H9 (cell line): ENCODE measurements at places on chromosomes 1 and 21. TPM values are rescaled to one million over a fixed set of nuclear protein-coding genes. Genes with fewer than 3 reads are reported as not detected.

The KLHL17 gene
- 41.4 TPM in 2 replicates for total RNA-seq

The TNFSF4 gene
- total RNA-seq, result 0.28 and 0.29 TPM in 2 replicates

The LCE1F gene
- not detected in 2 replicates for total RNA-seq

- no peak overlapping the region for H3K4me3 ChIP-seq
- H3K27ac ChIP-seq, result no peak overlapping the region
- no peaks in the 10 kb centered on the region for H3K36me3 ChIP-seq
- peaks cover 5% of the 10 kb centered on the region; the same call in 1 of the 2 replicates for H3K4me1 ChIP-seq
- no peaks in the 10 kb centered on the region for H3K27me3 ChIP-seq
- peak; percentile 49 for DNase-seq
These were observed 53.6 kb downstream of the RERE start for GRCh38 chr1:8763888-8764287.
